ENCODE measurements at places on chromosomes 7 and 10.

GRCh38 chr7:115449689-115450088, 527.8 kb downstream of the MDFIC start:
- DNase-seq = no peak

DNA sequence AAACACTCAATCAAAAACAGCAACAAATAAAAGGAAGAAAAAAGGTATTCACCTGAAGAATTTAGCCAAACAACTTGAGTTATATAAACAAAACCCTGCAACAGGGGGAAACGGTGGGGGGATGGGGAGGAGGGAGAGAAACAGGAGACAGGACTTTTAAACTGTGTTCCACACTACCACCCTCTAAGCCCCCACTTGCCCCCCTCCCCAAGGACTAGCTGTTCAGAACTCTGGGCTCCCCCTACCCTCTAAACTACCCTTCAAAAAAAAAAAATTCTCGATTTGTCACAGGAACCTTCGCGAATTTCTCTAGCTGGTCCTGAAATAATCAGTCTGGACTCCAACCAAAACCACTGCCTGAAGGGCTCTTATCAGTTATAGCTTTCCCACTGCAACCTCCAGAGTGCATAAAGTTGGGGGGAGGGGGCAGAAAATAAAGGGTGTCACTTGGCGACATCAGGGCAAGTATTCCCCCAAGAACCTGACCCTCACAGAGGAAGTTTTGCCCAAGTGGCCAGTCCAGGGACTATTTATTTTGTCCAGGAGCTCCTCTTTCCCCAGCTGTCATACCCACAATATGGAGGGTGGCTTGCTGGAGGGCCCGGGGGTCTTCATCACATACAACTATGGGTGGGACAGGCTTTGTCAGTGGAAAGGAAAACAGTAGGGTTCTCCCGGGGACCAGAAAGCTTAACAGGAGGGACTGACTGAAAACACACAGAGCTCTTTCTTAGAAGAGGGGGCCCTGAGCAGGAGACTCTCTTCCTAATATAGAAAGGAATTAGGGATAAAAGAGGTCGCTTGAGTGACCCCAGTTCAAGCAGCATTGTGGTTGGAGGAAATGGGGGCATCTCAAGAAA, 1.3 kb downstream of the UBE2H start:
- no peak for DNase-seq

- no peak for DNase-seq
Observed at GRCh38 chr10:5314840-5315239, 49.9 kb upstream of the UCN3 start.

DNA sequence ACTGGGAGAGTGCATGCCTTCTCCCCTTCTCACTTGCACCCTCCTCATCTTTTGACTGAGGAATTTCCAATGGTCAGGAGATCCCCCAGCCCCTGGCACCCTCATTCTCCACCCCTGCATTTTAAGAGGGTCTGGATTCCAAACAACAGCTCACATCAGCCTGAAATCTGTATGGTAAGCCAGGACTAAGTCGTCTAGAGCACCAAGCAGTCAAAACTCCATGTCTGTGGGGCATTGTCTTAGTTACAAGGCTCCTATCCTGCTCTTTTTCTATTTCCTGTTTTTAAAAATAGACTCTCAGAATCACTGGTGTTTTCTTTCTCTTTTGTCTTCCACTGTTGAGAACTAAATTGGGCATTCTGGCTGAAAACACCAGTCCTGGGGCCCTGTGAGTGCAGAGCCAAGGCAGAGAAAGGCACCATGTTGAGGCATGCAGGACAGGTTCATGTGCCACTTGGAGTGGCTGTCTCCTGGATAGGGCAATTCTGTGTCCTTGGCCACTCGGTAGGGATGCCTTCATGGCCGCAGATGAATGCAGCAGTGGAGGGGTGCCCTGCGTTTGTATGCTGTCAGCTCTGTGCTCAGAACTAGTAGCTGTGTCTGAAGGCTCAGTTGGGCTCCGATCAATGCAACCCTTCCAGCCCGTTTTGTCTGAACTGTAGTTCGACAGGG, 216.6 kb upstream of the YAE1 start:
- DNase-seq = no peak

GRCh38 chr7:77923419-77923818, 124.8 kb downstream of the PHTF2 start:
- no peak for DNase-seq

GRCh38 chr10:58177362-58177947, 90.2 kb downstream of the IPMK start:
- DNase-seq = no peak

All from AG08396 (cell line).